ENCODE measurements at places on chromosomes 12 and 14. TPM values are rescaled to one million over a fixed set of nuclear protein-coding genes. Genes with fewer than 3 reads are reported as not detected.

ACTR10 gene
- total RNA-seq = 136 TPM

RNF34 gene
- total RNA-seq = 26.5 TPM

TSPAN11 gene
- not detected for total RNA-seq

ACSS3 gene
- total RNA-seq = 4.2 TPM

SIRT4 gene
- total RNA-seq = 1.1 TPM

RTL1 gene
- not detected for total RNA-seq

EXD2 gene
- total RNA-seq = 11.8 TPM

TMEM233 gene
- 0.49 TPM for total RNA-seq

USP44 gene
- total RNA-seq = not detected

NRXN3 gene
- total RNA-seq = 5.6 TPM

TCL1B gene
- total RNA-seq = not detected

ERP29 gene
- 47.1 TPM for total RNA-seq

PLEKHA5 gene
- total RNA-seq = 8.1 TPM

EML1 gene
- total RNA-seq = 17.5 TPM

C12orf50 gene
- not detected for total RNA-seq

DNAJC22 gene
- total RNA-seq = 1.5 TPM

LBHD2 gene
- total RNA-seq = not detected

IQSEC3 gene
- total RNA-seq = not detected

SP7 gene
- total RNA-seq = not detected

EIF2S1 gene
- total RNA-seq = 111 TPM

NID2 gene
- total RNA-seq = 648 TPM

WASHC3 gene
- total RNA-seq = 66.7 TPM

PLD4 gene
- total RNA-seq = not detected

TAMALIN gene
- total RNA-seq = 20.4 TPM

ANO2 gene
- total RNA-seq = not detected

CACNB3 gene
- total RNA-seq = 11.7 TPM

KRT6C gene
- not detected for total RNA-seq

GLS2 gene
- not detected for total RNA-seq

ANG gene
- total RNA-seq = 19.0 TPM

CLEC2A gene
- not detected for total RNA-seq

HCAR3 gene
- not detected for total RNA-seq

KRT5 gene
- total RNA-seq = not detected

IRAK4 gene
- 13.0 TPM for total RNA-seq

LRTM2 gene
- total RNA-seq = not detected

BMP4 gene
- total RNA-seq = 55.4 TPM

JPH4 gene
- total RNA-seq = not detected

UBR7 gene
- total RNA-seq = 9.7 TPM

OR6J1 gene
- not detected for total RNA-seq

CARMIL3 gene
- not detected for total RNA-seq

All from cardiac atrium fibroblast (primary cell).